ENCODE measurements at places on chromosomes 7 and 10.

DNA sequence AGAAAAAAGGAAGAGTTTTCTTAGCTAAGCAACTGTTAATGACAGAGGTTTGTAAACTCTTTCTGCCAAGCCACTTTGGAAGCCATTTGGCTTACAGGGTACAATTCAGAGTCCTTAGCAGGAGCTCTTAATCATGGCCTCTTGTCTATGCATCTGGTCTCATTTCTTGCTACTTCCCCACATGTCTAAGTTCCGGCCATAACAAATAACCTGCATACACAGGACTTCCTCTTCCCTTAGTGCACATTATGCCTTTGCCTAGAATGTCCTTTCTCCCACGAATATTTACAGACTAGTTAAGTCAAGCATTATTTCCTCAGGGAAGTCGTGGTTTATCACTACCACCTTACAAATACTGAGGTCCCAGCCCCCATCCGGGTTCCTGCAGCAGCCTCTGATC, 8.6 kb upstream of the UPF2 start:
- no peak for DNase-seq

- no peak for DNase-seq
Observed at GRCh38 chr7:96337519-96337918, 15.6 kb upstream of the SLC25A13 start.

- DNase-seq = no peak
Observed at GRCh38 chr7:86963599-86964230, 95.7 kb downstream of the ELAPOR2 start.

GRCh38 chr7:116429986-116430619, 69.4 kb upstream of the CAV2 start:
- no peak for DNase-seq

- no peak for DNase-seq
Observed at GRCh38 chr7:134203186-134203889, 76.2 kb downstream of the LRGUK start.

DNA sequence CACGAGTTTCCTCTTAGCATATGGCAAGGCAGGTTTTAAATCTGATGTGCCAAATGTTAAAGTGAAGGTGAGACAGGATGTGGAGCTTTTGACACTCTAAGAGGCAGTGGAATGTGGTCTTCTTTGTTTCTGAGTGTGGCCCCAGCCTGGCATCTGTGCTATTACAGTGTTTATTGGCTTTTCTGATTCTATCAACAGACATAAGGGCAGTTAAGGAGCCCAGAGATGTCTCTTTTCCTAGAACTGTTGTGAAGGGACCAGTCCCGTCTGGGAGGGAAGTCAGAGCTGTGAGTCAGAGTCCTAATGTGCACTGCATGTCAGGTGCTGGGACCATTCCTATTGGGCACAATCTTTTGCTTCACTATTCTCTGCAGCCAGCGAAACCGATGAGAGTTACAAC, 32.5 kb downstream of the TRUB1 start:
- DNase-seq = peak; percentile 5

GRCh38 chr7:114554781-114555537, 140.3 kb downstream of the FOXP2 start:
- DNase-seq = no peak

DNA sequence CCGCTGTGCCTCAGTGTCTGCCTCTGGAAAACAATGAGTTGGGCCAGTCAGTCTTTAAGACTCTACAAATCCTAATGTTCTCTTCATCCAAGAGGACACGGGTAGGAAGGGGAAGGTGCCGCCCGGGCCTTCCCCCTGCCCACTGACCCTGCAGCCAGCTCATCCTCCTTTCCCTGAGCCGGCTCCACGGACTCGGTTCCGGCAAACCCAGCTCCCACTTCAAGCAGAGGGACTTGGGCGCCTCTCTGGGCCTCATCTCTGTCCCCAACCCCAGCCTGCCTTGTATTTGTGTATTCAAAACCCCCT, 95.6 kb downstream of the C10orf105 start:
- DNase-seq = no peak

DNA sequence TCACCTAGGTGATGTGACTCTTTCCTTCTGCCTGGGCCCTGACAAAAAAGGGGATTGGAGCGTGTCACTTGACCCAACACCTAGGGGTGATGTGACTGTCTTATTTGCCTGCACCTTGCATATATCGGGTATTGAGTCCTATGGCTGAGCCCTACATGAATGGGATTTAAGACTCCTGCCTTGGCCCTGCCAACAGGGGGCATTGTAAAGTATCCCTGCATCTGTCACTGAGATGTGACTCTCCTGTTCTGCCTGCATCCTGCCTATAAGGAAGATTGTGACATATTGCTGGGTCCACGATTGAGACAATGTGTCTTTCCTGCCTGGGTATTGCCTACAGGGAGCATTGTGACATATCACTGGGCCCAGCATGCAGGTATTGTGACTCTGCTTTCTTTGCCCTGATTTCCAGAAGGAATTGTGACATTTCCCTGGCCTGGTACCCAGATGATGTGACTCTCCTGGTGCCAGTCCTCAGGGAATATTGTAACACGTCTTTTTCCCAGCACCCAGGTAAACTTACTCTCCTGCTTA, 14.2 kb upstream of the ZNF107 start:
- DNase-seq = no peak

- peak; percentile 28 for DNase-seq
Observed at GRCh38 chr10:128125416-128125943, 743 bp downstream of the MKI67 start.

DNA sequence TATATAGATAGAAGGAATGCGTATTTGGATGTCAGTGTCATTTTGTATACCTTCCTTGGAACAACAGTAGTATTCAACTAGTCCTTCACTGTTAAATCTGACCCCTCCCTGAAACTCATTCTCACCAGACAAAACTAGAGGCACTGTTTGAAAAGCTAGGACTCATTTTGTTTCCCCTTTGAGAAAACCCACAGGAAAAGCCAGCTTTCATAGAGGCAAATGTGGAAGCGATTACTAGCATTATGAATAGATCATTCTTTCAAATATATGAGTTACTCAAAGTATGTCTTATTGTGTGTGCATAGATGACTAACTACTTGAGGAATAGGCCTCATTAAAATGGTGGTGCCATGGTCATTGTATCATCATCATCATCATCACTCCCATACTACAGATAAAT, 1.9 kb upstream of the ASB15 start:
- no peak for DNase-seq

DNA sequence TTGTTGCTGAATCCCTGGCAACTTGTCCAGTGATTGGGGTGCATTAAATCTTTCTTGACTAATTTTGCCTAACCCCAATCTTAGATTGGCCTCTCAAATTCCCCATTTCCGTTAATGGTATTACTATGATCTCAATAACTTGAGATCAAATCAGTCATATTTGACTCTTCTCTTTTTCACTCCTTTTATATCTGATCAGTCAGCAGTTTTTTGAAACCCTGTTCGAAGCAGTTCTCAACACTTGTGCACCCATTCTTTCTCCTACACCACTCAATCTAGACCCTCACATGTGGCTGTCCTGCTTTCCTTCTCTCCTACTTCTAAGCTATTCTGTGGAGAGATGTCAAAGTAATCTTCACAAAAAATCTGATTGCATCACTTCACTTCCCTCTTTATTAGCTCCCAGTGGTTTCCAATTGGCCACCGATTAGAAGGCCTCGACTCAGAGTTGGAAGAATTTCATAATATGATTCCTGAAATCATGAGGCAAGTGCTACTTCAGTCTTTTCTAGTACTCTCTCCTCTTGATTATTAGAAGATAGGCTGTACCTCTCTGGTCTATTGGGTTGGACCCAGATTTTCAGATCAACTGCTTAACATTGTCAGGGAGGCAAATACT, 128.9 kb downstream of the ZNF365 start:
- no peak for DNase-seq

DNA sequence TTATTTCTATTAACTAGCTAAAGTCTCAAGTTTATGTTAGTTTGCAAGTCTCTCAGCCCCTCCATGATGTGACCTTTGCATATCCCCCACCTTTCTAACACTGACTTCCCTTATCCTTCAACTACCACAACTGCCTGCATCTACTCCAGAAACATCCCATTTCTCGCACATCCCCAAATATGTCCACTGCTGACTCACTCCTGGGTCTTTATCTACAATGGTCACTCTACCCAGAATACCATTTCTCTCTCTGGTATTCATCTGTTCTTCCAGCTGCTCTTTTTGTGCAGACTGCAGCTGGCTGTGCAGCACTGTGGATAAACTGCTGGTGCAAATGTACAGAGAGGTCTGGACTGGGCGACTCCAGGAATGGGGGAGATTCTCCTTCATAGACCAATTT, 32.7 kb upstream of the PRSS1 start:
- peak; percentile 40 for DNase-seq

GRCh38 chr7:132257253-132257652, 319.0 kb downstream of the PLXNA4 start:
- no peak for DNase-seq

DNA sequence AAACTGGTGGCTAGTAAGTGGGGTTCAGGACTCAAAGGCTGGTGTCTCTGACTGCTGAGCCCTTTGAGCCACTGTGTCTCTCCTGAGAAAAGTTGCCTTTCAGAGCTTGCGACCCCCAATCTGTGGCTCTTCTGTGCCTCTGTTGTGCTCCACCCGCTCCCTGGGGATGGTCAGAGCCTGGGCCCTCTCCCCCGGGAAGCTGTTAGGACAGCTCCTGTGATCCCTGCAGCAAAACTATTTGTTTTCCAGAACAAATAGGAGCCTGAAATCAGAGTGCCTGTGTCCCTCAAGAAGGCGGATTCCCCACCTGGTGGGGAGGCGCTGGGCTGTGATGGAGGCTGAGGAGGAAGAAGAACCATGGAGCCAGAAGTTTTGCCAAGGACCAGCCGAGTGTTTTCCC, 56.4 kb upstream of the MXI1 start:
- DNase-seq = no peak

DNA sequence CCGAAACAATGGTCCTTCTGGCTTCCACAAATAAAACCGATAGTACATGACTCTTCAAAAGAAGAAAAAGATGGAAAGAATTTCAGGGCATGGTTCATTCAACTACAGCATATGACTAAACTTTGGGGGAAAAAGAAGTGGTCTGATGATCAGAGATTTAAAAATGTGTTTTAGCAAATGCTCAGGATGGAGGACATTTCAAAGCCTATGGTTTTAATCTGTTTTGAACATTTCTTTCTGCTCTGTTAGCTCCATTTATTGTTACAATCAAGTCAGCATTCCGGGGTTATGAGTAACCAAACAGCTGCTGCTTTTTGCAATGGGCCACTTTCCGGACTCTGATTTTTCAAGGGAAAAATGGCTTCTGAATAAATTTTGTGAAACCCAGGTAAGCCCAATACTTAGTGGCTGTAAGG, 142.4 kb downstream of the CUBN start:
- DNase-seq = no peak

DNA sequence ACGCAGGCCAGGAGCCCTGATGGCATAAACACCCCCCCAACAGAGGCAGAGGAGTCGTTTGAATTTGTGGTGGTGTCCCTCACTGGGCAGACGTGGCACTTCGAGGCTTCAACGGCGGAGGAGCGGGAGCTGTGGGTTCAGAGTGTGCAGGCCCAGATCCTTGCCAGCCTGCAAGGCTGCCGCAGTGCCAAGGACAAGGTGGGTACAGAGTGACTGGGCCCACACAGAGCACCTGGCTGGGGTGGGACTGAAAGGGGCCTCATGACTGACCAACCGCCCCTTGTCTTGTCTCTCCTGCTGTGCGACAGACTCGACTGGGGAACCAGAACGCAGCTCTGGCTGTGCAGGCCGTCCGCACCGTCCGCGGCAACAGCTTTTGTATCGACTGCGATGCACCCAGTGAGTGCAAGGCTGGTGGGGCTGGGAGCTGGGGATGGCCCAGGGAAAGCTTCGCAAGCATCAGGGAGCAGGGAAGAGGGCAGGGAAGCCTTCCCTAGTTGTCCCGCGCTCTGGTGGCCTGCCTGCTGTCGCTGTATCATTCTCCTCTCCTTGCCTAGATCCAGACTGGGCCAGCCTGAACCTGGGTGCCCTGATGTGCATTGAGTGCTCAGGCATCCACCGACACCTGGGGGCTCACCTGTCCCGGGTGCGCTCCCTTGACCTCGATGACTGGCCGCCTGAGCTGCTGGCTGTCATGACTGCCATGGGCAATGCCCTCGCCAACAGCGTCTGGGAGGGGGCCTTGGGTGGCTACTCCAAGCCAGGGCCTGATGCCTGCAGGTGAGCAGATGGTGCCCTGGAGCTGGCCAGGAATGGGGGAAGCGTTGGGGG, 25.4 kb downstream of the GBX1 start:
- DNase-seq = no peak

GRCh38 chr10:72935361-72935760, 19.2 kb downstream of the PLA2G12B start:
- no peak for DNase-seq

All from hematopoietic multipotent progenitor cell treated with erythropoietin and hydrocortisone succinate and interleukin-3 and kit ligand, for 8 days (in vitro differentiated cells).